ENCODE measurements at places on chromosomes 3 and 15.

DNA sequence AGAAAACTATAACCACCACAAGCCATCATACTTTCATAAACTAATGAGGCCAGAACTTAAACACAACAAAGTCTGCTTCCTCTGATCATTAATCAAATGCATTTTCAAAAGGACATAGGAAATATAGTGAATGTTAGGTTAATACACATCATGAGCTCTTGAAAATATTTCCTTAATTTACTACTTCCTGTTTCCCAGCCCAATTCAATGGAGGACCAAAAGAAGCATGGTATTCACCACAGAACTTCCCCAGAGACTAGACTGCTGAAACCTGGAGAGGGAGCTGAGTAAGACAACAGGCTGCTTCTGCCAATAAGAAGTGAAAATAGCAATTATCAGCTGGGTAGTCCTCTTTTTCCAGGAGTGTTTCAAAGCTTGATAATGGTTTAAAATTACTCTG is 250.3 kb downstream of the ULK4 start:
- DNase-seq, result no peak

DNA sequence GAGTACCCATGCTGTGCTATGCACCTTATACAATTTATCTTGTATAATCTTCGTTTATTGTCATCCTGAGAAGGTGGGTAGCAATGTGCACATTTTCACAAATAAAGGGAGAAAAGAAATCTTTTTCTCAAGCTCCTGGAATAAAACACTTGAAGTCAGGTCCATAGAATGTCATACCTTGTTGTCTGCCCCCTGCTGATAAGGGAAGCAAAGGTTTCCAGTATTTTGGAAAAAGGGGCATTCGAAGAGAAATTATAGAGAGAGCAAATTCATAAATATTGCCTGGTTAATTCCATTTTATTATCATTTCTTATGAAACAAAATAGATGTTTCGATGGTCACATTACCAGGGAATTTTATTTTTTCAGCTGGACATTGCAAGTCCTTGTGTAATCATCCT is 277.8 kb downstream of the RAP2B start:
- no peak for DNase-seq

DNA sequence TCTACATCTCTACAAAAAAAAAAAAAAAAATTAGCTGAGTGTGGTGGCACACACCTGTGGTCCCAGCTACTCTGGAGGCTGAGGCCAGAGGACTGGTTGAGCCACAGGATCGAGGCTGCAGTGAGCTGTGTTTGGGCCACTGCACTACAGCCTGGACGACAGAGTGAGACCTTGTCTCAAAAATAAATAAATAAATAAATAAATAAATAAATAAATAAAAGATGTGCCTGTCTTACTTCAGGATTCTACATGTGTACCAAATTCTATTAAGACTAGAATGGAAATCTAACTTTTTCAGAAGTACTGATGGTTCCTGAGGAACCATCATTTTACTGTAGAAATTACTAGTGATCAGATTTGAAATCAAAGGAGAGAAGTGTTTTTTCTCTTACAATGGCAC is 51.9 kb downstream of the TTBK2 start:
- no peak for DNase-seq

DNA sequence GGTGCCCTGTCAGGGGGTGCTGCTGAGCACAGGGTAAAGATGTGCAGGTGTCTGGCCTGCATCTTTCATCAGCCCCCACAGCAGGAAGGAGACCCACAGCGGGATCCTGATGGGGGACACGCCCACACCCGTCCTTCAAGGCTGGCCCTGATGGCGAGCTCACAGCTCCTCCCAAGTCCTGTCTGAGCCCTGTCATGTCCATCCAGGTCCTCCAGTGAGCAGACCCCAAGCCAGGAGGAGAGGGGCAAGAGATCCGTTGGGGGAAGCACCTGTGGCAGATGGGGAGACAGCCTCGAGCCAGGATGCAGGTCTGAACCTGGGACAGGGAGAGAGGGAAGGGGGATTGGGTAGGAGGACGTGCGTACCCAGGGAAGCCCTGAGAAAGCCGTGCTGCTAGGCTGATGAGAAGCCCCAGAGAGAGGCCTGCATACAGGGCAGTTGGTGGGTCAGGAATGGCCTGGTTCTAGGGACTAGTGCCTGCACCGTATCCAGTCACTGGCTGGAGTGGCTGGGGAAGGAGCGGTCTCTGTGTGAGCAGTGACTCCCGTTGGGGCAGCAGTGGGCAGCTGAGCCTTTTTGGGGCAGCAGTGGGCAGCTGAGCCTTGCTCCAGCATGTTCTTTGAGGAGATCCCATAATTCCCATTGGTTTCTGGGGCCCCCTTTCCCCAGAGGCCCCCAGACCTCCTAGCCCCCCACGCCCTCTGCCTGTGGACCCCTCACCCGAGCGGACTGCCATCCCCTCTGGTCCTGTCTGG is 133.3 kb upstream of the MEF2A start:
- no peak for DNase-seq

GRCh38 chr15:77742127-77742526 is 109.4 kb upstream of the LINGO1 start:
- no peak for DNase-seq

DNA sequence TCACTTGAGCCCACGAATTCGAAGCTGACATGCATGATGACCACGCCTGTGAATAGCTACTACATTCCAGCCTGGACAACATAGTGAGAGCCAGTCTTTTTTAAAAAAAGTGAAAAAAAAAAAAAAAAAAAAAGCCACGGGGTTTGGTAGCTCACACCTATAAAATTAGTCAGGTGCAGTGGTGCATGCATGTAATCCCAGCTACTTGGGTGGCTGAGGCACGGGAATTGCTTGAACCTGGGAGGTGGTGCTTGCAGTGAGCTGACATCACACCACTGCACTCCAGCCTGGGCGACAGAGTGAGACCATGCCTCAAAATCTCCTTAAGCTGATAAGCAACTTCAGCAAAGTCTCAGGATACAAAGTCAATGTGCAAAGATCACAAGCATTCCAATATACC is 44.4 kb downstream of the CSNK1G1 start:
- no peak for DNase-seq

DNA sequence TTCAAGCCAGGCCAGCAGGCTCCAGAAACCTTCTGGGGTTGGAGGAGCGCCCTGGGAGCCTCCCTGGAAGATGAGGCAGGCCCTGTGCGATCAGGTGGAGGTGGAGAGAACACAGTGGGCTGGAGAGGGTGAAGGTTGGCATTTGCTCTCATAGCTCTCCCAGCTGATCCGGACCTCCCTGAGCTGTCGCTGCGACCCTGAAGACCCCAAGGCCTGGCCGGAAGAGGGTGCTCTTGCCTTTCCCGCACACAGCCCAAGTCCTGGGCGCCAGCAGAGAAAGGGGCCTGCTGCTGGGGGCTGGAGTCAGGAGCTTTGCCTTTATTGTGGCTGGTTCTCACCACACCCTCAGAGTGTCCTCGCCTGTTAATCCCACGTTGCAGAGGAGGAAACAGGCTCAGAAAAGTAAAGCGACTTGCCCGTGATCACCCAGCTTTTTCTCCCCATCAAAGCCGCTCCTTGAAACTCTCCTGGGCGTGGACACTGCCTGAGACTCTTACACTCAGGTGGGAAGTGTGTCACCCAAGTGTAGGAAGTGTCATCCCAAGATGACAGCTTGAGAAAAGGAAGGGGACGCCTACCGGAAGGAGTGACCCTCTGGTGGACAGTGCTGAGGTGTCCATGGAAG is 8.6 kb upstream of the RPL29 start:
- no peak for DNase-seq

DNA sequence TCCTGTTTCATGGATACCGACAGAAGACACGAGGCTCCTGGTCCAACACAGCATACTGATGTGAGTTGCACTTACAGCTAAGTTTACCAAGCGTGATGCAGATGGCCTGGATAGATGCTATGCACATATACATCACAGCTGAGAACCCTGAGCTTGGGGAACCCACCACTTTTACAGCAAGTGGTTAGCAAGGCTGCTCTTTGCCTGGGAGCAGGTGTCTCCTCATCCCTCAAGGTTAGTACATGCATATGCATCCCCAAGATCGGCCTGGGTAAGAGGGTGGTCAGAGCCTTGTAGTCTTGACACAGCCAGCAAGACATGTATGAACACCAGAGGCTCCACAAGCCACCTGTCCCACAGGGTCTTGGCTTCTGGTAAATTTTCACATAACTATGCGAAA is 28.3 kb downstream of the LRRC2 start:
- DNase-seq, result no peak

- no peak for DNase-seq
Observed at GRCh38 chr3:65748326-65748725, 290.4 kb downstream of the MAGI1 start.

DNA sequence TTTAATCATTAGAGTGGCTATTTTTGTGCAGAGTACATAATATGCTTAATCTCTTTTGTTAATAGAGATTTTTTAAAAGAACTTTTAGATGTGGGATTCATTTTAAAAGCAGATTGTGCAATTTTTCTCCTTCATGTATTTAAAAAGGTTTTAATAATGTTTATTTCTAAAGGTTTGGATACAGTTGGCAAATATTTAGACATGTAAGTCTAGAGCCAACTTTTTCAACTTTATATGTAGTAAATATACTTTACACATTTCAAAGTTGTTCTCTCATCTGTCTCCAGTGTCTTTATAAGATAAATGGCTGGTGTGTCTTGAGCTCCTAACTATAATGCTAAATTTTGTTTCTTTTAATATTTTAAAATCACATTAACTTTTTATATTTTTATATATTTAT is 22.7 kb upstream of the GOLGA8B start:
- no peak for DNase-seq

DNA sequence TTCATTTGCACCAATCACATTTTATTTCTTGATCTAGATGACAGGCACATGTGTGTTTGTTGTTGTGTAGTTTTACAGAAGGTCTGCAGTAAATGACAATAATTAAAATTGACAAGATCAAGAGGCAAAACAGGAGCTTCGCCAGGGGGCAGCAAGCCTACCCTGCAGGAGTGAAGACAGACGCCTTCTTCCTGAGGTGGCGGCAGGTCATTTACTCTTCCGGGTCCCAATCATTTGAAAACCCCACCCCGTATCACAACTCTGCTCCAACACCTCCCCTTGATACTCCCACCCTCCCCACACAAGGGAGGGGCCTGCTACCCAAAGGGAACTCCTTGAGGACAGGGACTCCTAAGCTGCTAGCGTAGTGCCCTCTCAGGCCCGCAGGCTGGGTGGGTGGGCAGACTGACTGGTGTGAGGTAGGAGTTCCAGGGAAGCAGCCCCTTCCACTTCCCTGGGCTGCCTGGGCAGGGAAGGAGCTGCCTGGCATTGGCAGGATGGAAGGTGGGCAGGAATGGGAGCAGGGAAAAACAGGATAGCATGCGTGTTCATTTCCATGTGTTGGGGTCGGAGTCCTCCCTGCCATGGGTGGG is 13.1 kb downstream of the CHDH start:
- no peak for DNase-seq

- no peak for DNase-seq
Observed at GRCh38 chr3:14311729-14312128, 90.7 kb upstream of the SLC6A6 start.

DNA sequence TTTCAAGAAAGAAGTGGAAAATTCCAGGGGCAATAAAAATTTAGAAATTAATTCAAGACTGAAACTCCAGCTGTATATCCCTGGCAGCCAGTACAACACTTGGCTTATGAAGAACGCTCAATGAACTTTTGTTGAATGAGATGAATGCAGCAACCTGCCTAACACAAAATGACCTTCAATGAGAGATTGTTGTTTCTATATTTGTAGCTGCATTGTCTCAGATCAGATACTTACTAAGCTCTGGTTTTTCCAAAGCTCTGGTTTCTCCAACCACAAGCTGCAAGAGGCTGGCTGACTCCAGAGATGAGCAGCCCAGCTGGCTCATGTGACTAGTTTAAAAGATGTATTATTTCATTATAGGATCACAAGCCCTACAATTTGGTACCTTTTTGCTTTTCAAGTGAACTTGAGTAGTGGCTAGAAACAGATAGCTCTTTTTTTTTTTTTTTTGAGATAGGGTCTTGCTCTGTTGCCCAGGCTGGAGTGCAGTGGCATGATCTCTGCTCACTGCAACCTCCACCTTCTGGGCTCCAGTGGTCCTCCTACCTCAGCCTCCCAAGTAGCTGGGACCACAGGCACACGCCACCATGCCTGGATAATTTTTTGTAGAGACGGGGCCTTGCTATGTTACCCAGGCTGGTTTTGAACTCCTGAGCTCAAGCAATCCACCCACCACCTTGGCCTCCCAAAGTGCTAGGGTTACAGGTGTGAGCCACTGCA is 57.4 kb downstream of the UMPS start:
- DNase-seq, result no peak

- DNase-seq, result no peak
Observed at GRCh38 chr3:124767264-124767663, 37.0 kb downstream of the UMPS start.

DNA sequence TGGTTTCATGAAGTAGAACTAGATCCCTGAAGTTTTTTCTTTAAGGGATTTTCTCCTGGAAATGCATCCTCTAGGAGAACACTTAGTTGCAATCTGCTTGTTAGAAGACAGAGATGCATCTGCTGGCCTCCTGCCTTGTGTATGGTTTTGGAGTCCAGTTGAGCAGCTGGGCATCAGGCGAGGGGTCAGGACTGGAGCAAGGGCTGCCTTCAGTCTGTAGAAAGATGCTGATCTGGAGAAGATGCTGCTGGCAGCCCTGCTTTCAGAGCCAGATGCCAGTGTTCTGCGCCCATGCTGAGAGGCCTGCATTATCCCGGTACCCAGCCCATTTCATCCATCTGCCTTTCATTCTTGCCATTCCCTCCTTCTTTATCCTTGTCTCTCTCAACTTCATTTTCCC is 77.4 kb downstream of the CHCHD6 start:
- no peak for DNase-seq

DNA sequence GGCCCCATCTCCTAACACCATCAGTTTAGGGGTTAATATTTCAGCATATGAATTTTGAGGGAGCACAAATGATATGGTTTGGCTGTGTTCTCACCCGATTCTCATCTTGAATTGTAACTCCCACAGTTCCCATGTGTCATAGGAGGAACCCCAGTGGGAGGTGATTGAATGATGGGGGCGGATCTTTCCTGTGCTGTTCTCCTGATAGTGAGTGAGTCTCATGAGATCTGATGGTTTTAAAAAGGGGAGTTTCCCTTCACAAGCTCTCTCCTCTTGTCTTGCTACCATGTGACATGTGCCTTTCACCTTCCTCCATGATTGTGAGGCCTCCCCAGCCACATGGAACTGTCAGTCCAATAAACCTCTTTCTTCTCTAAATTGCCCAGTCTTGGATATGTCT is 73.8 kb upstream of the TJP1 start:
- no peak for DNase-seq

DNA sequence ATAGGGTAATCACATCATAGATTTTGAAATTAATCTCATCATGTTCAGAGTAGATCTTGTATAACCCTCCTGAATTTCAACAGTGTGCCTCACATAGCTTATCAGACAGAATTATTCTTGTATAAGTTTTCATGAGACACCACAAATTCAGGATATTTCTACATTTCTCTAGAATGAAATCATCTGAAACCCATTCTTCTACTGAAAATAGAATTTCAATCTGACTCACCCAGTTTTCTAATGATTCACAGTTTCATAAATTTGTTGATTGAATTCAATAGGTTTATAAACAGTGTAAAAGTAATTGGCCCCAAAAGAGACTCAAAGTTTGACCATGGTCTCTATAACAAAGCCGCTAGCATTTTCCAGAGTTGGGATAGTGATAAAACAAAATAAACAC is 1082.6 kb upstream of the EPHA6 start:
- DNase-seq, result no peak

GRCh38 chr15:73737535-73737934 is 15.6 kb downstream of the INSYN1 start:
- no peak for DNase-seq
